AG08396 (cell line): ENCODE measurements at places on chromosomes 4 and X.

GRCh38 chr4:67020438-67020797 lies 524.9 kb downstream of the CENPC start:
- no peak for DNase-seq

DNA sequence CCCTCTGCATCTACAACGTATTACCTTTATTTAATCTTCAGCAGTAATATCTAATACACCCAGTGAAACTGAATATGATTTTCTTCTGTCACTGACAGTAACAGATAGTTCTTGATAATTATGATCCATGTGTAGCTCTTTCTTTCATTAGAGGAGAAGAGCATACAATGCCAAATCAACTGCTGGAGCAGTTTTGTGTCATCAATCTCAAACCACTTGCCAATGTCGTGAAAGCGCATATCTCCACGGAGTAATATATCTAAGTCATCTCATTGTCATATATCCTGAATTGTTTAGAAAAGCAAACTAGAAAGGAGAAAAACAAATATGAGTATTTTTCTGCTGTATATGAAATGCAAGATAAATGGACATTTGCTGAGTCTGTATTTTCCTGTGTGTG lies 47.9 kb downstream of the DCAF8L1 start:
- no peak for DNase-seq

DNA sequence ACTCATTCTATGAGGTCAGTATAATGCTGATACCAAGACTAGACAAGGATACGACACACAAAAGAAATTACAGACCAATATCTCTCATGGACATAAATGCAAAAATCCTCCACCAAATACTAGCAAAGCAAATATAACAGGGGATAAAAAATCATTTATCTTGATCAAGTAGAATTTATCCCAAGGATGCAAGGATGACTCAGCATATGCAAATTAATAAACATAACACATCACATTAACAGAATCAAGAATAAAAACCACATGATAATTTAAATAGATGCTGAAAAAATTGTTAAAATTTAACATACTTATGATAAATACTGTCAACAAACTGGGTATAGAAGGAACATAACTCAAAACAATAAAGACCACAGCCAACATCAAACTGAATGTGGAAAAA lies 69.4 kb upstream of the GABRA2 start:
- DNase-seq: no peak

- DNase-seq: no peak
Measured at GRCh38 chrX:18534949-18535348, 109.5 kb downstream of the CDKL5 start.

GRCh38 chrX:68534691-68535090 lies 35.8 kb downstream of the YIPF6 start:
- no peak for DNase-seq

DNA sequence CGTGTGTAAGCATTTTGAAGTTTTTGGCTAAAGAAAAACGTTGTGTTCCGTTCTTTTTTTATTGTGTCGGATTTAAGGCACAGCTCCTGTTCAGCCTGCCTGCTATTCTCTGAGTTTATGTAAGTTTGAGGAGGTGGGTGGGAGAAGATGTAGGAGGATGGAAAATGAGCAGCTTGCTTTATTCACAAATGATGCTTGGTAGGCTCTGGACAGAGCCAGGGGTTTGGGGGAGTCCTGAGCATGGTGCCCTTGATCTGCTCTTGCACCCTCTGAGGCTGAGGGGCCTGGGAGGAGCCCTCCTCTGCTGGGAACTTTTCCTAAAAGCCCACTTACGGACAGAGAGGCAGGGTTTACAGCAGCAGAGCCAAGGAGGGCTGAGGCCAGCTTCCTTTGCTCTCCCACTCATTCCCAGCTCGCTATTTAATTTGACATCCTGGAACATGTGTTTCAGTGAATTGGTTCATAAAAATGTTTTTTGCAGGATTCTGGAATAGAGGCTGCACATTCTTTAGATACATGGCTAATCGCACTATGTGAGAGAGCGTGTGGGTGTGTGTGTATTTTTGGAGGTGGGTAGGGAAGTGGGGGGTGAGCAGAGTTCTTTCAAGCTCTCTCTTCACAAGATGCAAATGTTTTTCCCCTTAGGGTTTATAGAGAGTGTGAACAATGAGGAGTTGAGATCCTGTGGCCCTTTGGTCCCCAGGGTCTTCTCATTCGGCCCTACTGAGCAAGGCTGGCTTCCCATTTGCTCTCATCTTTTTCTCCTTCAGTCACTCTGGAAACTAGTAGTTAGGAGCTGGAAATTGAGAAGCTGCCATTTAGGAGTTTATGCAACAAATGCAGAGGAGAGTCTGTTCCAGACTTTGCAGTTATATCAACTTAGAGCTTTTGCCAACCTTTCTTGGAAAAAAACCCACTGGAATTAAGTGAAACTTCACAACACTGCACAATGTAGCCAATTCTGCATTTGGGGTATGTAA lies 32.1 kb downstream of the TMEM131L start:
- peak; percentile 53 for DNase-seq

DNA sequence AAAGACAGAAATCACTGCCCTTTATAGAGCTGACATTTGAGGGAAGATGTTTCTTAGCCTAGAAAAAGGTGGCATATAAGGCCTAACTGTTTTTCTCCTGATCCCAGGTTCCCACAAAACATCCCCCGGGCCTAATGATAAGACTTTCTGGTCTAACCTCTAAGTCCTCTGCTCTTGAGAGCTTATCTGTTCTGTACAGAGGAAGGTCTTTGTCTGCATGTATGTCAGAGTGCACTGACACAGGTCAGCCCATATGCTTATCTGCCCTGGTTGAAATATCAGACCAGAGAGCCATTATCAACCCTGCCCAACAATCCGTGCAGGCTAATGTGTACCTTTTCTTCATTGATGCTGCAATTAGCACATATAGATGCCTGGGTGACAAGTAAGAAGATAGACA lies 76.2 kb downstream of the ARHGEF9 start:
- no peak for DNase-seq

- no peak for DNase-seq
Measured at GRCh38 chr4:87718217-87718835, 68.2 kb downstream of the DMP1 start.

GRCh38 chrX:110440016-110440805 lies 81.6 kb downstream of the RTL9 start:
- DNase-seq: no peak

GRCh38 chrX:1147611-1148515 lies 64.6 kb downstream of the CRLF2 start:
- DNase-seq: no peak

DNA sequence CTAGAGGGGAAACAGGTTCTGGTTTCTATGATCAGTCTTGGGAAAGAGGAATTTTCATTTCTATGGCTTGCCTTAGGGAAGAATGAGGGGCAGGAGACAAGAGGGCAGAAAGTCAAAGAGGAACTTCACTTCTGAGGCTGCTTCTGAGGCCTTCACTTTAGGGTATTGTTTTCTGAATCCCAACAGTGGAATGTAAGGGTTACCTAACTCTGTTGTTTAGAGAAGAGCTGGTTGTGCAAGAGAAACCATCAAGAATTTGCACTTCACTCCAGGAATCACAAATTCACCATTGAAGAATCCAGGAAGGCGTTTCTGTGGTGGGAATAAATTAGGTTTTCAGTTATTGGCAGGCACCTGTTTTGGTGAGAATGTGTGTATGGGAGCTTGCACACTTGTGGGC lies 126.7 kb upstream of the AMOT start:
- no peak for DNase-seq
